ENCODE measurements at places on chromosomes 7 and 10. TPM values are rescaled to one million over a fixed set of nuclear protein-coding genes. Genes with fewer than 3 reads are reported as not detected.

- DNase-seq: no peak
Measured at GRCh38 chr7:108257954-108258353, 127.8 kb upstream of the LAMB4 start.

- DNase-seq: no peak
Measured at GRCh38 chr7:16268821-16269768, 152.2 kb downstream of the CRPPA start.

DNA sequence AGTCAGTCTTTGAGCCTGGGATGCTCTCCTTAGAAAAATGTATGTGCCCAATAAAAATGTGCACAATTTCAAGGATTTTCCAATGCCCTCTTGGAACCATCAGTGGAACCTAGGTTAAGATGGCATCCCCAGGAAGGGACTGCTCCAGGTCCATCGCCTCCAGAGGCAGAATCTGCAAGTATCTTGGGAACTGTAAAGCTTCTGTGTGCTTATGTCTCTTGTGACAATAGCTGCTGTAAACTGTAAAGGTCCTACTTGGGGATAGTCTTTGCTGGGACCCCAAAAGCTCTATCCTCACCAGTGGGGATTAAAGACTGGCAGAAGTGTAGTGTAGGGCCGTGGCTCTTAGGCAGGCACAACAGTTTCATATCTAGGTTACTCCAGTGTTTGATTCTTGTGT, 11.9 kb downstream of the DUSP5 start:
- no peak for DNase-seq

GRCh38 chr10:70967591-70968587, 79.5 kb upstream of the PCBD1 start:
- DNase-seq: no peak

DNA sequence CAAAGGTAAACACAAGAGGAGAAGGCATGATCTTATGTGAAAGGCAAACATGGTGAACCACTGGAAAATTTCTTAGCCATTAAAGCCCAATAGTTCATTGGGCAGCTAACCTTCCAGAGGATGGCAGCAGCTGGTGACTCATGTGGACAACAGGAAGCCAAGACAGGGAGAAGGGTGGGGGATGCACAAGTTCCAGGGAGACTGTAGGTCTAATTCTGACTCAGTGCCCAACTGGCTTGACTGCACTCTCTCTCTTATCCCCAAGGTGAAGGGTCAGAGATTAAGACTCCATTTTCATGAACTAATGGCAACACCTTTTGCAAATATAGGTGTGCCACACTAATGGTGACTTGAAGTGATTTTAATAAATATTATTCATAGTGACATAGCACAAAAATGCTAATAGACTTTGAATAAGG, 47.9 kb upstream of the SLC35B4 start:
- DNase-seq: no peak

Gene CAMK2G
- 44.6 TPM for polyA plus RNA-seq

Gene SLC13A4
- polyA plus RNA-seq: 1.1 TPM

Gene RHBDD2
- 51.9 TPM for polyA plus RNA-seq

Gene TFPI2
- polyA plus RNA-seq: 15.5 TPM

Gene NPC1L1
- polyA plus RNA-seq: 63.9 TPM

Data from large intestine (tissue), 12 donors.